ENCODE measurements at places on chromosomes 3 and 15.

DNA sequence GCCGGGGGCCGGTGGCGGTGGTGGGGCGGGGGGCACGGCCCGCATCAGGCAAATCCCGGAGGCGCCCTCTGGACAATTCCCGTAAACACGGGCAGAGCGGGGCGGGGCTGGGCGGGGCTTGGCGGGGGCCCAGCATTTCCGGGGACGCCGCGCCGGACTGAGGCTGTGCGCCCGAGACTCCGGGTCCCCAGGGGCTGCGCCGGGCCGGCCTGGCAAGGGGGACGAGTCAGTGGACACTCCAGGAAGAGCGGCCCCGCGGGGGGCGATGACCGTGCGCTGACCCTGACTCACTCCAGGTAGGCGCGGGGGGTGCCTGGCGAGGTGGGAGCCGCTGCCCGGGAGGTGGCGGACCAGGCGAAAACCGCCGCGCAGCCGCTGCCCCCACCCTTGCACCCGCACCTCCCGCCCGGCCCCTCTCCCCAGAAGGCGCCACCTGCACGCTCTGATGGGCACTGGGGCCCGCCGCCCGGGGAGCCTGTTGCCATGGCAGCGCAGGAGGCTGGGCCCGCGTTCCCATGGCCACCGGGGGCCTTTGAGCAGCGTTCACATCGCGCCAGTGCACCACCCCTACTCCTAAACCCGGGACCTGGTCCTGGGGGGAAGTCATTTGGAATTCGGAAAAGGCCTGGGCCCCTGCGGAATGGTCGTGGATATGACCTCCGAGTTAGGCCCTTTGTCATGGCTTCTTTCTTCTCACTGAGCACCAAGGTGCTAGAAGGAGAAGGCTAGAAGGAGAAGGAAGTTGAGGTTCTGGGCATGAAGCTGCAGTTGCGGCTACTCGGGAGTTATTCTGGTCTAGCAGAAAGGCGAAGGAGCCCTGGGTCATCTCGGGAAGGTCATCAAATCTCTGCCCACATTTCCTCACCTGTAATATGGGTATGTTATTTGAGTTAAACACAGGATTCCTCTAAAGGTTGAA is 16.1 kb upstream of the SEMA4B start:
- DNase-seq = peak; percentile 76

DNA sequence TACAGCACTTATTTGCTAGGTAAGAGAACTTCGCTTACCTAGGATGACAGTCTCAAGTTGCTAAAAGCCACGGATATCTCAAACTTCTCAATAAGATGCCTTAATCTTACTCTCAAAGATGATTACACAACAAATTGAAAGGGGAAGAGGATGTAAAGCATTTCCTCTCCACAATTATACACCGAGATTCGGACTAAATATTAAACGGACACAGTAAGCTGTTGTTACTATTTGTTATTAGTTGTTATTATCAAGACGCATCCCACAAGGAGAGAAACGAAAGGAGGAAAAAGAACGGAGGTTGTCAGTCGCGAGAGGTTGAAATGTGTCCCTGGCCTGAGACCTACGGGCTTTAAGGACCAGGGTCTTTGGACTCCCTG is 660 bp downstream of the ZNF106 start:
- DNase-seq = no peak

DNA sequence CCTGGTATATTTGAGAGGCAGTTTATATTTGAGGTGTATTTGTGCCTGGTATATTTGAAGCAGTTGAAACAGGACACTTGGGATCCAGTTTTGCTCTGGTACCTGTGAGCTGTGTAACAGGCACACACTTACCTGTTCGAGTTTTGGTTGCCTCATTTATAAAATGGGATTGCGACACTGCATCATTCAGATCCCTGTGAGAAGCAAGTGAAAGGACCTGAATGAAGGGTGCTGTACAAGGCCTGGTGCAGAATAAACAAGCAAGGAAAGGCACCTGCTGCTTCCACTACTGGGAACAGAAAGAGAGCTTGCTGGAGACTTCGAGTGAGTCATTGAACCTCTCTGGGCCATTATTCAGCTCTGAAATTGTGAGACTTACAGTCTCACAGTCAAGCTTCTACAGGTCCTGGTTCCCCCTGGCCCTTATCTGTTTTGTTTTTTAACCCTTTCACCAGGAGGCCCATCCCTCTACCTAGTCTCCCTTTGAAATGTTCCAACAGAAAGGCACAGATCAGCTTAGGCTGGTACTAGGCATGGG is 11.5 kb downstream of the FETUB start:
- DNase-seq = no peak

GRCh38 chr3:113231391-113231790 is 20.0 kb downstream of the BOC start:
- no peak for DNase-seq

- DNase-seq = no peak
These were observed 52.1 kb downstream of the CRTC3 start for GRCh38 chr15:90581771-90582352.

- DNase-seq = no peak
These were observed 166.0 kb downstream of the TP63 start for GRCh38 chr3:189797103-189797750.

DNA sequence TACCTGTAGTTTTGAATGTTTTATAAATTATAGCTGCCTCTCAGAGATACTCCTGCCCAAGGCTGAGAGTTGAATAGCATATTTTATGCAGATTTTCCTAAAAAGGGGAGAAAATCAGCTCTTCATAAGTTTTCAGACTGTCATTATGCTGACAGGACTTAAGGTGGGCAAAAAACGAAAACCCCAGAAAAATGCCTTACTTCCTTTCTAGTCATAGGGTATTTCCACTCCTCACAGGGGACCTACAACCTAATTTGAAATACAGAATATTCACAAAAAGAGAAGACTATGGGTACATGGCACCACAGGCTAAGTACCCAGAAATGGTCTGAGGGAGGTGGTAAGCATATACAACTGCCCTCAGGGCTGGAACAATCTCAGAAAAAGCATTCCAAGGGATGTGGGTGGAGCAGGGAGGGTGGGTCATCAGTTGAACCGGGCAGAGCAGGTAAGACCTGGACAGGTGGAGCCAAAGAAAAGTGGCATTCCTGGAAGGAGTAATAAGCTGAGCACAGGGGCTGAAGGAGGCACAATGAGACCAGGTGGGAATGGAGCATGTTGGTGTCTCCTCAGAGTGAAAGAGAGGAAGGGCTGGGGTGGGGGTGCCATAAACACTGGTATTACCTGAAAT is 10.6 kb upstream of the OXSR1 start:
- peak; percentile 57 for DNase-seq

DNA sequence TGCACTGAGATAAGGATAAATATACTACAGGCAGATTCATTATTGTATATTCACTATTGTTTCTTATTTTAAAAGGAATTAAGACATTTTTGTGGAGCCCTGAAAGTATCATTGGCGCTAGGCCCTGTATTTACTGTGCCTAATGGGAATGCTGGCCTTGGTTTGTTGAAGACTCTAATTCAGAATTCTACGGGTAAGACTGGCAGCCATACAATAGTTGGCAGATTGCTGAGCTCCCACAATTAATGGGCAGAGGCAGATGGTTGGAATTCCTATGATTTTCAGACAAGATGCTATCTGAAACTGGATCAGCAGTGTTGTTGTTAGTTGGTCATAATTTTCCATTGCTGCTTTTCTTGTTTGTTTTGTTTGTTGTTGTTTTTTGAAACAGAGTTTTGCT is 14.7 kb downstream of the PGBD4 start:
- DNase-seq = no peak

DNA sequence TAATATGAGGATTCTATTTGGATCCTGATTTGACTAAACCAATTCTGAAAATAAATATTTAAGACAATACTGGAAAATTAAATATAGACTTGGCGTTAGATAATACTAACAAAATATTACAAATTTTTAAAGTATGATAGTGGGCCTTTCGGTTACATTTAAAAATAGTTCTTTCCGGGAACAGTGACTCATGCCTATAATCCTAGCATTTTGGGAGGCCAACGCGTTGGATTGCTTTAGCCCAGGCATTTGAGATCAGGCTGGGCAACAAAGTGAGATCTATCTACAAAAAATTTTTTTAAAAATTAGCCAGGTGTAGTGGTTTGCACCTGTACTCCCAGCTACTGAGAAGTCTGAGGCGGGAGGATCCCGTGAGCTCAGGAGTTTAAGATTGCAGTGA is 30.3 kb upstream of the GADL1 start:
- DNase-seq = no peak

DNA sequence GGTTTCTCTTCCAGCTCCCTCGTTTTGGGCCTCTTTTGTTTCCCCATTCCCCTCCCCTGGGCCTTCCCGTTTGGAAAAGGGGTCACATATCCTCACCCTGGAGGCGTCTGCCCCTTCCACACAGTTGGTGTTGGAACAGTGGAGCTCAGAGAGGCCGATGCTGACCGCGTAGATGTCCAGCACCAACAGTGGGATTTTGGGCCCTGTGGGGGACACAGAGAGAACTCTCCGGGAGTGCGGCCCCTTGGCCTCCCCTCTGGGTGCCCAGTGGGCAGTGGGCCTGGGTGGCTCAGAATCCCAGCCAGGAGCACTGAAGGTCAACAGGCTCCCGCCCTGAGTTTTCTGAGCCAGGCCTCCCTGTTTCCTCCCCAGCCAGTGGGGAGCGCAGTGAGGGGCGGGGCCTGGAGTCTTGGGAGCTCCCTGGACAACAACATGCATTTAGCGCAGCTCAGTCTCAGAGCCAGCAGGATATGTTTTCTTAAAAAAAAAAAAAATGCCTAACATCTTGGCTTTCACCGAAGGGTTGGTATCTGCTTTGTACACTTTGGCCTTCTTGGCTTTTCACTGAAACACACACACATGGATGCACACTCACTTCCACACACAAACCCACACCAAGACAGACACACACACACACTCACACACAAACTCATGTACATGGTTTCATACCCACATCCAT is 670 bp upstream of the ISLR start:
- DNase-seq = no peak
